ENCODE measurements at places on chromosomes 13 and 19.
A peak's percentile ranks its signal among the peaks of the same experiment; 100 is the strongest.

- DNase-seq = no peak
These were observed 12.1 kb downstream of the GPR18 start for GRCh38 chr13:99246100-99246499.

DNA sequence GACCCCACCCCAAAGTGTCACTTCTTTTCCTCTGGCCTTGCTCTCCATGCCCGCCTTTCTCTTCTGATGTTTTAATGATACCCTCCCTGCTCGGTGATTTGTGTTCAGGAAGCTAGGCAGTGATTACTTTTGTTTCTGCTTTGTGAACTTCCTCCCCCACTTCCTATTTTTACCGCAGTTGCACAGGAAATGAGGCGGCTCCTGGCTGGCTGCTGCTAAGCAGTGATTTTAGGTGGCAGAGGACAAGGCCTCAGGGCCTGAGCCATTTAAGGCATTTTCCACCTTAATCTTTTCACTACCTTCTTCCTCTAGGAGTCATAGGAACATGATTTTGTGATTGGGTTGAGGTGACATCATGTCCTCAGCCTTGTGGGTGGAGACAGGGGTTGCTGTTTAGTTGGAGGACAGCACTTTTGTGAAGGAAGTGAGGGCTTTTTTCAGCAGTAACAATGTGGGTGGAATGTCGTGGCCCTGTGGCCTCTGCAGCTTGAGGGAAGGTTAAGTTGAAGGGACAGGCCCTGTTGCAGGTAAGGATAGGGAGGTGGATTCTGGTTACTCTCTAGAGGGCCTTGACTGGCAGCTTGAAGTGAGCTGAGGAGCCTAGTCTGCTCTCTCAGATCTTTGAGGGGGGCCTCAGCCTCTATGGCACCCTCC is 15.7 kb downstream of the GARRE1 start:
- peak; percentile 86 for DNase-seq

- DNase-seq = no peak
These were observed 8.1 kb downstream of the ALOX5AP start for GRCh38 chr13:30743319-30744055.

GRCh38 chr19:33426621-33427361 is 53.3 kb downstream of the CEBPG start:
- no peak for DNase-seq

DNA sequence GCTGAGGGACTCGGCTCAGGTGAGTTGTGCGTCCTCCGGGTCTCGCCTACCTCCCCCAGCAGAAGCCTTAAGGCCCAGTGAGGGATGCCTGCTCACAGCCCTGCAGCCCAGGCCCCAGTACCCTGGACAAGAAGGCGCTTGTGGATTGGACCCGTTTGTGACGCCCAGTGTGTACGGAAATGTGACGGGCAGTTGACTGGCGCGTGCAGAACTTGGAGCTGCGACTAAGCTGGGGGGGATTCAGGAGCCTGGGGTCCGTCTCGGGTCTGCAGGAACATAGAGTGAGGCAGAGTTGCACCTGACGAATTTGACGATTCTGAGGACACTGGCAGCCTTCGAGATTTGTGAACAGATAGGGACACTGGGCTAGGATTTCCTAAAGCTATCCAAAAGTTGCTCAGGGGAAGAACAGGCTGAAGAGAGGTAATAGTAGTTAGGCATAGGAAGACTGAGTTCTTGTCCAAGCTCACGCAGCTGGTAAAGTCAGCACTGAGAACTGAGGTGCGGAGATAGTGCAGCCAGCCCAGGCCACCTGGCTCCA is 519 bp downstream of the ZNF551 start:
- no peak for DNase-seq
